Stimulated activated CD4-positive, alpha-beta T cell treated with anti-CD3 and anti-CD28 coated beads, Interleukin-15, amount 100 ng/mL, for 24 hours (primary cell): ENCODE measurements at places on chromosomes 5 and 9.

DNA sequence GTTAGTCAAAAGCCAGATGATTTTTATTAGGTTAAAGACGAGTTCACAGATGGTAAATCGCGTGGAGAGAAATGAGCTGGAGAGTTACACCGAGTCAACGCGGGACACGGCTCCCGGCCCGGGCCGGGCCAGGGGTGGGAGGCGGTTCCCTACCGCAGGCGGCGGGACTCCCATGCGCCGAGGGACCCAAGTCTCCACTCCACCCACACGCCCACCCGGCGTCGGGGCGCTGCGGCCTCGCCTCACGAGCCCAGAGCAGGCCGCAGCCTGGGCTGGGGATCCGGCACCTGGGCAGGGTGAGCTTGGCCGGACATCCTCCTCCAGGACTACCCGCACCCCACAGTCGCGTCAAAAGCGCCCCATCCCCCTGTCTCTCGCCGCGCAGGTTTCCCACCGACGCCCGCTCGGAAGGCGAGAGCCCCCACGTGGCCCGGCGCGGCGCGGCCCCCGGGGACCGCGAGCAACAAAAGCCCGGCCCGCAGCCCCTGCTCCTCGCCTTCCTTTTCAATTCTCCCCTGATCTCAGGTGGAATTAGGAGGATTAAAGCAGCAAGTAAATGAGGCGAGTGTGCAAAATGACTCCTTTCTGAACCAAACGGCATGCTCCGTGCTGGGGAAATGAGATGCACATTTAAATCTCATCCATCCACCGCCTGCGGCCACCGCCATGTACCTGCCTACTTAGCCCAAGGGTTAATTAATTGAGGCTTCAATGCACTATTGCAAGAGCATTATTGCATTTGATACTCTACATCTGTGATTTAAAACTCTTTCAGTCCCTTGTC is 196.5 kb upstream of the TBCA start:
- DNase-seq, result peak; percentile 48

DNA sequence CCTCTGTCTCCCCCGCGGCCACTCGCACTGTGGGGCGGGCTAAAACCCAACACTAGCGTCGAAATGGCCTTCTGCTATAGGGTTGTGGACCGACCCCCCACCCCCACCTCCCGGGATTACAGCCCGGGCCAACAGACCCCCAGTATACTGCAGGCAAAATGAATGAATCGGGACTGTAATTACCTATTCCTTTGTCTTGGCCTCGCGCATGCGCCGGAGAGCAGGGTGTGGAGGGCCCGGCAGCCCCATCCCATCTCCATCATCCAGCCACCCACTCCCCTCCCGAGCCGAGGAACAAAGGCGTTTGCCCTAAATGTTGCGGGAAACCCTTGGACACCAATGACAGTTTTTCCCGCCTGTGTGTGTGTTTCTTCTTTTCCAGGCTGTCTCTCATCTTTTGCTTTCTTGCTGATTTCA is 1.6 kb downstream of the BASP1 start:
- no peak for DNase-seq

DNA sequence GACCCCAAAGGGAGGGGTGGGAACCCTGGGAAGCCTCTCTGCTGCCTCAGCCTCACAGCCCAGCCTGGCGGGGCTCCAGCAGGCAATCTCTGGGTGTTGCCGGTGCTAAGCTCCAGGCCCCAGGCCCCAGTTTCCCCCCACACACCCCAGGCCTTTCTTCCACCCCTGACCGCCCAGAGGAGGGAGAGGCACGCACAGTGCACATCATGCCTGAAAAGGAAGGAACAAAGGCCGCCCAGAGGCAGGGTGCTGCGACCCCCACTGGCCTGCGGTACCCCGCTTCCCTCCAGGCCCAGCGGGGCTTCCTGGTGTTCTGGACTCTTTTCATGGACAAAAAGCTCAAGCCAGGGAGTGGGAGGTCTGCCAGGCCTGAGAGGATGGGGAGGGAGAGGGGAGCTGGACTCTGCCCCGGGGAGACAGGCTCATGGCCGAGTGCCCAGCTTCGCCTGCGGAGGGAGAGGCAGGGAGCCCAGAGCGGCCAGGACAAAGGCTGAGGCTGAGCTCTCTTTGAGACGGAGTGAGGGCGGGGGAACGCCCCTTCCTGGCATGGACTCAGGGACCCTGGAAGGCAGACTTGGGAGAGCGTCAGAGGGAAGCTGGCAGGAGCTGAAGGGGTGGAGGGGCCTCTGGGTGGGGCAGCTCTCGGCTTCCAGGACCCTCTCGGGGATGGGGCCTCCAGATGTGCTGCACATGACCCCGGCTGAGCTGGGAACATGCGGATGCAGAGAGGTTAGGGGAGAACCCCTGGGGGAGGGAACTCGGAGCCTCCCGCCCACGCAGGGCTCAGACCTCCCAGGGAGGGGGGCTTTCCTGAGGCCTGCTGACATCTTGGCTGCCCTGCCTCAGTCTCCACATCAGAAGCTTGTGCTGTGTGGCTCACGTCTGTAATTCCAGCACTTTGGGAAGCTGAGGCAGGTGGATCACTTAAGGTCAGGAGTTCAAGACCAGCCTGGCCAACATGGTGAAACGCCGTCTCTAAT is 1.8 kb upstream of the ENTPD2 start:
- no peak for DNase-seq

DNA sequence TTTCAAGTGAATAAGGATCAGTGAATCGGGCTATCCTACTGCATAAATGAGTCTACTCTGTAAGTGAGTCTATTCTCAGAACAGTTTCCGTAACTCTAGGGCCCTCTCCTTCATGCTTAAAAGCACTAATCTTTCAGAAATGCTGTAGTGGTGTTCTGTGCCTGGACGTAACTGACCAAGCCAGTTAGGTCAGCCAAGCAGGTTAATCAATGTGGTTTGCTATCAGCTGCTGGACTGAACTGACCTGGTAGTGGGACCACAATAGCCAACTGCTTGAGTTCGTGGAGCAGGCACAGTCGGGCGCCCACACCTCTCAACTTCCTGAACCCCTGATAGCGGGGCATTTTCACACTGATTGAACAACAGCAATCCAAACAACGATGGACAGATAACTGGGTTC is 6.8 kb downstream of the SLC1A3 start:
- no peak for DNase-seq

- DNase-seq, result no peak
Measured at GRCh38 chr9:129263836-129264235, 85.8 kb upstream of the IER5L start.

- DNase-seq, result no peak
Measured at GRCh38 chr5:149279661-149280060, 8.0 kb downstream of the AFAP1L1 start.
